ENCODE measurements at places on chromosomes 12 and 14.

- no peak for DNase-seq
Observed at GRCh38 chr12:74250891-74251290, 286.7 kb upstream of the ATXN7L3B start.

GRCh38 chr12:122350141-122350848, 72.2 kb downstream of the CLIP1 start:
- no peak for DNase-seq

- DNase-seq = no peak
Observed at GRCh38 chr14:38868399-38869290, 234.4 kb downstream of the SEC23A start.

GRCh38 chr12:45688183-45688582, 41.3 kb upstream of the ARID2 start:
- DNase-seq = no peak

DNA sequence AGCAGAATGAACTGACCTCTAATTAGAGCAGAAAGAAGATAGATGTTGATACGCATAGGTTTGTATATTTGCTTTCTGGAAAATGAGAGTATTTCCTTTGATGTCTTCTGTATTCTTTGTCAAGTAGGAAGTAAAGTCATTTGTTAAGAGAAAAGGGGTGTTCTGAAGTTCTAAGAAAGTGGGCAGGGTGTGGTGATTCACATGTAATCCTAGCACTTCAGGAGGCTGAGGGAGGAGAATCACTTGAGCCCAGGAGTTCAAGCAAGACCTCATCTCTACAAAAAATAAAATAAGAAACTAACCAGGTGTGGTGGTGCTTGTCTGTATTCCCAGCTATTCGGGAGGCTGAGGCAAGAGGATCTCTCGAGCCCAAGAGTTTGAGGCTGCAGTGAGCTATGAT, 2.8 kb downstream of the RHNO1 start:
- no peak for DNase-seq

DNA sequence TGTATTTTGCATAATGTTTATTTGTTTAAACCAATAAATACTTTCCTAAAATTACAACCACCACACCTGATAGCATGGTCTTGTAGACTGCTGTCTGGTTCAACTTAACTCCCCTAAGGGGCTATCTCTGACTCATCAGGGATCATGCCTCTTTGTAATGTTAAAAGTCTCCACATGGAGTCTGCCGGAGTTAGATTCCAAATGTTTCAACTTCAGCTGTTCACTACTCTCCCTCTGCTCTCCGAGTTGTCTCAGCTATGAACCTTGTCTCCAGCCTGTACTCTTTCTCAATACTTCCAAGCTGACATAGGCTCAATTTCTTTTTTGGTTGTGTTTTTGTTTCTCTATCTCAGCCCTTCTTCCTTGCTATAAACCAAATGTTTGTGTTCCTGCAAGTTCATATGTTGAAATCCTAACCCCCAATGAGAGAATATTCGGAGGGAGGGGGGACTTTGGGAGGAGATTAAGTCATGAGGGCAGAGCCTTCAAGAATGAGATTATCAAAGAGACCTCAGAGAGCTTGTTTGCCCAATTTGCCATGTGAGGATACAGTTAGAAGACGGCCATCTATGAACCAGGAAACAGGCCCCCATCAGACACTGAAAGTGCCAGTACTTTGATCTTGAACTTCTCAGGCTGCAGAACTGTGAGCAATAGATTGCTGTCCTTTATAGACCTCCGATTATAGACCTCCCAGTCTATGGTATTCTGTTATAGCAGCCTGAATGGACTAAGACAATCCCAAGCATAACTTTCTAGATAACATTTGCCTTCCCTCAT, 858.2 kb downstream of the VRK1 start:
- no peak for DNase-seq

- no peak for DNase-seq
Observed at GRCh38 chr14:63426838-63427352, 108.2 kb upstream of the GPHB5 start.

DNA sequence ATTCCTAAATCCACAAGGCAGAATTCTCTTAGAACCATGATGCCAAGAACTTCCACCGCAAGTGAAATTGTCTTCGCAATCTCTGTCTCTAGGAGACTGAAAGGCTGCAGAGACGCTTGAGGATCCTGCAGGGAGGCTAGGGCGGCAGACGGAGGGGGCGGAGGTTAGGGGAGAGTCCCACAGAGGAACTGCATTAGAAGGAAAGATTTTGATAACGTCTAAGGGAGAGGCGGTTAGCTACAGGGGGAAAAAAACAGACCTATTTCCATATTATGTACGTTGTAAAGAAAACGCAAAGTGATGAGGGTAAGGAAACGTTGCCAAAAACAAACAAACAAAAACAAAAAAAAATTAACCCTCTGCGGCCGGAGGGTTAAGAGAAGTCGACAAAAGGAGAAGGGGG, 595 bp downstream of the KLHL28 start:
- DNase-seq = peak; percentile 33

- no peak for DNase-seq
Observed at GRCh38 chr12:32423559-32423958, 24.2 kb downstream of the FGD4 start.

DNA sequence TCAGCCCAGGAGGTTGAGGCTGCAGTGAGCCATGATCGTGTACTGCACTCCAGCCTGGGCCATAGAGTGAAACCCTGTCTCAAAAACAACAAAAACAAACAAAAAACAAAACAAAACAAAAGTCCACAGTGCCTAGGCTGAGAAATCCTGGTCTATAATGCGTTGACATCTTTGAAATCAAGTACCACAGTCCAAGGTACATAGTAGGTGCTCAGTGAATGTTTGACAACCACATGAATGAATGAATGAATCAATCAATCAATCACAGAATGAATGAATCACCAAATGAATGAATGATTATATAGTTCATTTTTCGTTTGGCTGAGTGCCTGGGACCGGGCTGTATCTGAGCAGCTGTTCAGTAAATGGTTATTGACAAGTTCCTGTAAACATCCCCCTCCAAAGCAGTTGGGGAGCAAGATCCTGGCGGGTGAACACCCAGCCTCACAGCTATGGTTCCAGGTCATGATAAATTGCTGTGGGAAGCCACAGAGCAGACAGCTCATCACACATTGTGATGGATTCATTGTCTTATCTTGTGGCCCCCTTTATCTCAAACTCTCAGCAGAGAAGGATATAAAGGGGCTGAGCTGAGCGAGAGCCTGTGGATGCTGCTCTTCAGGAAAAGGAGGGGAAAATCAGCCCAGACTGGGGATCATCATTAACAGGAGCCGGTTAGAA, 30.4 kb upstream of the IFT81 start:
- no peak for DNase-seq
